Endothelial cell (in vitro differentiated cells): ENCODE measurements at places on chromosomes 11 and 22.

DNA sequence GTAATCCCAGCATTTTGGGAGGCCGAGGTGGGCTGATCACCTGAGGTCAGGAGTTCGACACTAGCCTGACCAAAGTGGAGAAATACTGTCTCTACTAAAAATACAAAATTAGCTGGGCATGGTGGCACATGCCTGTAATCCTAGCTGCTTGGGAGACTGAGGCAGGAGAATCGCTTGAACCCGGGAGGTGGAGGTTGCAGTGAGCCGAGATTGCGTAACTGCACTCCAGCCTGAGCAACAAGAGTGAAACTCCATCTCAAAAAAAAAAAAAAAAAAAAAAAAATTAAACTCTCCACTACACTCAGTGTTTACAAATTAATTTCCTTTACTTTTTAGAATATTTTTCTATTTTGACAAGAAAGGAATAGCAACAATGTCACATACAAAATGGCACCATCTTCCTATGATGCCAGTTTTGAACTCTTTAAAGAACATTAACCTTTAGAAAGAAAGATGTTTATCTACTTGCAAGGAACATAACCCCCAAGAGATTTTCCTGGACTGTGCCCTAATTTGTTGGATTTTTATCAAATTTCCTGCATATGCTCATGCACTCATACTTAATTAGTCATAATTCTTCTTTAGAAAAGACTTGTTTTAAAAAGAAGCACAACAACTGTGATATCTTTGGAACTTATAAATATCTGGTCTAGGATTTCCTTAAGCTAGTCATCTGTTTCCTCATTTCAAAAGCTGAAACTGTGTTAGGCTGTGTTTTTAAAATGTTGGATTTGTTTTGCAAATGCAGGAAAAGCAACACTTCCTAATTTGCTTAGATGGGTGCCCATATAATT lies 22.6 kb upstream of the HIPK3 start:
- DNase-seq, result no peak

- DNase-seq, result no peak
Measured at GRCh38 chr11:31500560-31500959, 8.9 kb downstream of the IMMP1L start.

DNA sequence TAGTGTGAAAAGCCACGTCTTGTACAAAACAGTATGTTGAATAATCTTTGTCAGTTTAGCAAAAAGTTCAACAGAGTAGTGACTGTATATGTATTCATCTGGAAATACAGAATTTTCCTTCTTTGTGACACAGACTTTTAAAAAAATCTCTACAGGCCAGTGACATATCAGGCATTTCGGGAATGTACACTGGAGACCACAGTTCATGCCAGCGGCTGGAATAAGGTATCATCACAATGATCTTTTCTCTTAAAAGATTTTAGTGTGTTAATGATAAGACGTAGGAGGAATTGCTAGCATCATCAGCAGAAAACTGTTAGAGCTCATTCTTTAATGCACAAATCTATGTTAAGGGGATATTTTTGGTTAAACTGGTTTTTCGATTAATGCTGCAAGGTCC lies 57.4 kb downstream of the BCL2L13 start:
- no peak for DNase-seq

- no peak for DNase-seq
Measured at GRCh38 chr11:75771646-75772410, 3.2 kb downstream of the DGAT2 start.

DNA sequence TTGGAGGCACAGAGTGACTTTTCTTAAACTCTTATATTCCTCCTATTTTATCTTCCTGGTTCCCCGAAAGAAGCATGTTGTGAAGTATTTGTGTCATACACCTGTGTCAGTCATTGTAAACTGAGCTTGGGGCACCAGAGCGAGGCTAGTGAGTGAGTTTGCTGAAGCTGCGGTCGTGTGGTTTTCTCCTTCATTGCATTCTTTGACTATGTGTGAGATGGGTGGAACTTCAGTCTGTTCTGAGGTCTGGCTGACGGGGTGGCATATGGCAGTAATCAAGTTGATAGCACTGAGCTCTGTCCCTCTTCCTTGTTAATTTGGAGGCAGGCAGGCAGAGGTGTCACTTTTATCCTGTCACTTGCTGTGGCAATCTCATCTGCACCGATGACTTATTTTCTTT lies 4.2 kb downstream of the VPS26B start:
- no peak for DNase-seq
